Neural crest cell (in vitro differentiated cells): ENCODE measurements at places on chromosomes 6 and 20. TPM values are rescaled to one million over a fixed set of nuclear protein-coding genes. Genes with fewer than 3 reads are reported as not detected.

- H3K4me1 ChIP-seq = peaks cover 43% of the 10 kb centered on the region
- H3K36me3 ChIP-seq = peaks cover 9% of the 10 kb centered on the region
- no peak overlapping the region for H3K4me3 ChIP-seq
- no peaks in the 10 kb centered on the region for H3K27me3 ChIP-seq
Observed at GRCh38 chr6:37827603-37828265, 8.2 kb downstream of the ZFAND3 start.

HCK gene
- total RNA-seq = not detected in 2 replicates

DNA sequence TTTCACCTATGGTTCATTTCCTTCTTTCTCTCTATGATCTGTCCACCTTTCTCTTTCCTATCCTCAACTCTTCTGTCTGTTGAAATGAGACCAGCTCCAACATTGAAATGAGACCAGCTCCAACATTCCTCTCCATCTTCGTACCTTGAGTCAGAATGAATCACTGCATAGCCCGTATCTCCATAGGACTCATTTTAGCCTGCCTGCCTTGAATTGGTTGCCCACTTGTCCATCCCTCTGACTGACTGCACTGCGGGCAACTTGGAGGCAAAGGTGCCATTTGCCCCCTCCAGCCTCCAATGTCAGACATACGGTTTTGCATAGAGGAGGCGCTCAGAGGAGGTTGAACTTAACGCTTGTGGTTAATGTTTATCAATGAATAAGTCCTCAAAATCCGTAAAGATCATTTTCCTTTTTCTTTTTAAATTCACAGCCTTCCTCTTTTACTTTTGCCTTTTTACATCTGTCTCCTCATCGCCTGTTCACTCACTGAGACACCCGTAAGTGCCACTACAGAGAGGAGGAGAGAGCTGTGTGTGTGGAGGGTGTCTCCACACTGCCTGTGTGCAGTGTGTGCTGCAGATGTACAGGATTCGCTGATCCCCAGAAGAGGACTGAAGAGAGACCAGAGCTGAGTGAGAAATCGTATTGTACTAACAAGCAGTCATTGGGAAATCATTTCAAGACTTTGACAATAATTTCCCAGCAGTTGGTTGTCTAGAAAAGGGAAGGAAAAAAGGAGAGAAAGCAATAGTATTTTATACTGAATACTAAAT lies 579.6 kb upstream of the MAP3K7 start:
- no peaks in the 10 kb centered on the region for H3K36me3 ChIP-seq
- H3K27ac ChIP-seq = no peak overlapping the region
- H3K4me1 ChIP-seq = peaks cover 5% of the 10 kb centered on the region
- H3K27me3 ChIP-seq = no peaks in the 10 kb centered on the region

GRCh38 chr6:16258709-16259075 lies 20.3 kb downstream of the GMPR start:
- H3K36me3 ChIP-seq = no peaks in the 10 kb centered on the region
- H3K27ac ChIP-seq = no peak overlapping the region
- H3K4me1 ChIP-seq = peaks cover 19% of the 10 kb centered on the region
- peaks cover 8% of the 10 kb centered on the region for H3K27me3 ChIP-seq
- no peak overlapping the region for H3K4me3 ChIP-seq

DNA sequence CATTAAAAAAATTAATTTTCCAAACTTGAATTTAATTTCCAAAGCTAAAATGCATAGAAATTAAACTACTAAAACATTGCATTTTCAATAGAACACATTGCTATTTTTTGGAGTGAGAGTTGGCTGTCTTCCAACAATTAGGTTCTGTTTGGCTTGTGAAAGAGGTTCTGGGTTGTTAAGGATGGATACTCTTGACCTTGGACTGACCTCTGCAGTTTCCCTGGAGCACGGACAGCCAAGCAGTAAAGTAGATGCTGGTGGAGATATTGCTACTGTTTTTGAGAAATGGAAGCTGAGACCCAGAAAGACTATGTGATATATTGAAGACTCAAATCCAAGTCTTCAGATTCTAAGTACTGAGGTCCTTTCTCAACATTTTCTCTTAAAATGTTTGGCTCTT lies 95.9 kb upstream of the CHD6 start:
- H3K27me3 ChIP-seq = peaks cover 11% of the 10 kb centered on the region
- DNase-seq = no peak
- no peaks in the 10 kb centered on the region for H3K4me1 ChIP-seq
- H3K36me3 ChIP-seq = no peaks in the 10 kb centered on the region
- no peak overlapping the region for H3K4me3 ChIP-seq
- H3K27ac ChIP-seq = no peak overlapping the region
